ENCODE measurements at places on chromosomes 2 and 18. TPM values are rescaled to one million over a fixed set of nuclear protein-coding genes. Genes with fewer than 3 reads are reported as not detected.

- ATAC-seq: no peak
Observed at GRCh38 chr2:142834021-142834420, 43.4 kb upstream of the KYNU start.

DNA sequence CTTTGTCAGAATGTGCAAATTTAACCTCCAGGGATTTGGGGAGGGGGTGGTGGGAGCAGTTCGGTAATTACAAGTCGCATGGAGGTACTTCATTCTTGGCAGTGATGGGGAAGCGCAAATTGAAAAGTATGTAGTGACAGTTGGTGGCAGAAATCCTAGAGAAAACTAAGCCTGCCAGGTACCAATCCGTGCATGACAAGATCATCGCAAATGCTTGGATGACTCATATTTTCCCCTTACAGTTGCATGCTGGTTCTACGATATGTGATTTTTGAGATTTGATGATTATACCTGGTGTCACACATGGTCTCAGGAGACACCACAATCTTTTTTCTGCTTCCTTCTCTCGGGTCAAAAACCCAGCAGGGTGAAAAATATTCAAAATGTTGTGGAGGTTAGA, 479.7 kb upstream of the ID2 start:
- ATAC-seq: peak; percentile 77

DNA sequence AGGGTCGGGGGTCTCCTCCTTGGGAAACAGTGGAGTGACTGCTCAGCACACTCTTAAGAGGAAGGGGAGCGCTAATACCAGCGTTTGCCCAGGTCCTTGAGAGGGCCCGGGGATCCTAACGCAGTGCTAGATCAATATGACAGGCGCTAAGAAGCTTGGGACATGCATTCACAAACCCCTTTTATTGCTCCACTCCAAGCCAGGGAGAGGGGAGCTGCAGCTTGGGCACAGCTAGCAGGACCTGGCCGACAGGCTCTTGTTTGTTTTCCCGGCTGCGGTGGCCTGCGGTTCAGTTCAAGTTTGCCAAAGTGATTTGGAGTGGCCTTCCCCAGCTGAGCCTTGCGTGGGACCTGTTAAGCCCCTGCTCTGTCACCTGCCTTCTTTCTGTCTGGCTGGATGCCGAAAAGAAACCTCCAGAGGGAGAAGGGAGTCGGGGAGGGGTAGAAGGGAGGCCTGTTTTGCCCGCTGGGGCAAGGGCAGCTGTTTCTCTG, 152.1 kb downstream of the GLI2 start:
- ATAC-seq: no peak

- ATAC-seq: no peak
Observed at GRCh38 chr18:43931439-43931838, 654.1 kb upstream of the SYT4 start.

DNA sequence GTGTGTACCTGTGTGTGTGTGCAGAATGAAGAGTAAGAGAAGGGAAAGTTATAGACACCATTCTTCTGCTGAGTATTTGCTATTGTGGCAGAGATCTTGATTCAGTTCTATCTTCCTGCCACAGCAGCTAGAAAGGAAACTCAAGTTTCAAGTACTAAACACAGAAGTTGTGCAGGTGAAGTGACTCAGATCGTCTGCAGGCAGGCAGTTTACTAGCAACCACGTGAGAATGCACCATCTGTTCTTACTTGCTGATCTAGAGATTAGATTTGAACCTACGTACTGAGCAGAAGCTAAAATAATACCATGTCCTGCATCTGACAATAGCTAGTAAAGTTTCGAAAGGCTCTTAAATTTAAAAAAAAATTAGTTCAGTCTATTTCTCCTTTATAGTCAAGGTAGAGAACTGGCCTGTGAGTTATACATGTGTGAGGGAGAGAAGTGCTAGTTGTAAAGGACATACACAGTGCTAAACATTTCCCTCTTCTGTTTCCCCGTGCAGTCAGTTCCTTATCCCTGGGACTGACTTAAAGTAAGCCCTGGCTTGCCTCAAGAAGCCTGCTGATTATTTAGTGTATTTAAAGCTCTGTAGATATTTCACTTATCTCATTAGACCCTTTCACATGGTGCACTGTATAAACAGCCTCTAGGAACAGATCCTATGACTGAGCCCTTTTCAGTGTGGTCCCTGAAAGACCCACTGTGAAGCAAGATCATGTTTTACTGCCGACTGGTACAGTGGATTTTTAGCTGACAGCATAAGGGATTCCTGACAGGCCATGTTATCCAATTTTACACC, 45.0 kb downstream of the SLC38A11 start:
- ATAC-seq: peak; percentile 77

- no peak for ATAC-seq
Observed at GRCh38 chr2:208101716-208102631, 22.4 kb downstream of the CRYGD start.

DNA sequence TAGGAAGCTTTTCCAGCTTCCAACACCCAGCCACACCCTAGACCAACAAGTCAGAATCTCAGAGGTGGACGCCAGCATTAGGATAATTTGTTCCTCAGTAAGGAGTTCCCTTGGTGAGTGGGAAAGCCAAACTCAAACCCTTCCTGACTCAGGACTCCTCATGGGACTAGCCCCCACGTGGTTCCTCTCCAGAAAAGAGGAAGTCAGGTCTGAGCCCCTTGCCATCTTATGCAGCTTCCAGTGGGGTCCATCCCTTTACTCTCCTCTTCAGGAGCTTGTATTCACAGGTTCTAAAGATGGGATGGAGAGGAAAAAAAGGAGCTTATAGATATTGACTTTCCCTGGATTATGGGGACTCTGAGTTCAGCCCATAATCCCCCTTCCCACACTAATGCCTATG, 14.8 kb upstream of the NOTO start:
- ATAC-seq: no peak

DNA sequence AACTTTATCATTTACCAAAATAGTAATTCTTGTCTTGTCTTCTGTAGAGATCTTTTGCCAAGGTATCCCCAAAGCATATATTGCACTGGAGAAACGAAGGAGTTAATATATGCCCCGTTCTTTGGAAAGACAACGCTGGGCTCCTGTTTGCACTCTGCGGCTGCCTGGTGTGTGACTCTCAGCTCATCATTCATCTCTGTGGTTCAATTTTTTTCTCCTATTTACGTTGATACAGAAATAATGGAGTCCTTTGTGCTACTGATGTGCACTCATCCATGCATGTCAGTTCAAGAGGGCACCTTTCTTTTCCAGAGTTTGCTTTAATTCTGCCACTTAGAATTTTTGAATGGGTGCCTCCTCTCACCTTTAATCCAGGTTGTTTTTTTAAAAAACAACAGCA, 655.5 kb downstream of the DCDC2C start:
- ATAC-seq: no peak

DNA sequence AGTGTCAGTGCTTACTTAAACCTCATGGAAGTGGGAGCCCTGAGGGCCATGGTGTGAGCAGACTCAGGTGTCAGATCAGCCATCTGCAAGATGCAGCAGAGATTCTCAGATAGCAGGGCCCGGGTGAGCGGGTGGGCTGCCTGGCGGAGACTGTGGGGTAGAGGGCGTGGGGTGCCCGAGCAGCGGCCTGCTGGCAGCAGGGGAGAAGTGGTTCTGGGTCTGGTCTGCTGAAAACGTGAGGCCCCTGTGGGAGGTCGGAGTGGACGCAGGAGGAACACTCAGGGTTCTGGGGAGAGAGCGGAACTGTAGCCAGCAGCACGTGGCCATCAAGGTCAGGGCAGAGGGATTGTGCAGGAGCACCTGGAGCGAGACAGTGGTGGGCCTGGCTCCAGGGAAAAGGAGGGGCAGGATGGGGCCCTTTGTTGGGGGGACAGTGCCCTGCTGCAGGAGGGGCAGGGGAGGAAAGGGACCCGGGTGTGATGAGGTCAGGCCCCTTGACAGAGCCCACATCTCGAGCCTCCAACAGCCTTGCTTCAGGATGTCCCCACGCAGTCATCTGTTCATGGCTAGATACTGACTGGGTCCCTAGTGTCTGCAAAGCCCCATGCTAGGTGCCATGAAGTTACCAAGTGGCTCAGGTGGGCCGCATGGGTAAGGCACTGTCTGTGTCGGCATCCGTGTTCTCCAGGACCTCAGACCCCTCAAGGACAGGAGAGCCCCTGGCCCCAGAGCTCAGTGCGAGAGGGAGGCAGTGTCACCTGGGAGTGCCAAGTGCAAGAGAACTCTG, 2.7 kb upstream of the ESPNL start:
- ATAC-seq: peak; percentile 8

DNA sequence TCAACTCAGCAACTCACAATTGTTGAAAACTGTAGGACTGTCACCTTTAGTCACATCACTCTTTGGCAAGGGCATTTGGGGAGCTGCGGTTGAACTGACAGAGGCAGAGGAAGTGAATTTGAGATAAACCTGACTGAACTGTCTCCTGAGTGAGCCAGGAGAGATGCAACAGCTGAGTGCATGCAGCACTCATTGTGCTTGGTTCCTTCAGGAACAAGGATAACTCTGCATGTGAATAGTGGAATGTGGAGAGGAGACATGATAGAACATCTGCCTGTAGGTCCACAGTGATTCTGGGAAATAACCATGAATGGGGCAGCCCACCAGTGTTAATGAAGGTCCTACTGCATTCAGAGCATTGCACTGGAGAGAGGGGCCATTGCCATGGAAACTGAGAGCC, 494.7 kb downstream of the STK39 start:
- no peak for ATAC-seq

GRCh38 chr2:201827621-201828020, 21.3 kb downstream of the CDK15 start:
- ATAC-seq: no peak

DNA sequence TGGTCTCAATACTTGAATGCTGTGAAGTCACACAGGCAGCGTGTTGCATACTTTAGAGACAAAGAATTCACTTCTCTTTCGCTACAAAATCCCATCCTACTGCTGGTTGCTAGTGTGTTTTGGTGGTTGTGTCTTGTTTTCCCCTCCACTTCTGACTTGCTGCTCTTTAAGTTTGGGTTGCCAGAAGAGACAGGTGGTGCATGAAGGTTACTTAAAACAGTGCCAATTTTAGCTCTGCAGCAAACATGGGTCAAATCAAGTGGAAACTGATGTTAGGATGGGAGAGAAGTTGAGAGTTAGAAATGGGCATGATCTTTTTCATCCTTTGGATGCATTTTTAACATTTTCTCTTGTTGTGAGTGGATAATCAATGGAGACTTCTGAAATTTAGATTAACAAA, 136.2 kb upstream of the KCNH7 start:
- ATAC-seq: no peak

DNA sequence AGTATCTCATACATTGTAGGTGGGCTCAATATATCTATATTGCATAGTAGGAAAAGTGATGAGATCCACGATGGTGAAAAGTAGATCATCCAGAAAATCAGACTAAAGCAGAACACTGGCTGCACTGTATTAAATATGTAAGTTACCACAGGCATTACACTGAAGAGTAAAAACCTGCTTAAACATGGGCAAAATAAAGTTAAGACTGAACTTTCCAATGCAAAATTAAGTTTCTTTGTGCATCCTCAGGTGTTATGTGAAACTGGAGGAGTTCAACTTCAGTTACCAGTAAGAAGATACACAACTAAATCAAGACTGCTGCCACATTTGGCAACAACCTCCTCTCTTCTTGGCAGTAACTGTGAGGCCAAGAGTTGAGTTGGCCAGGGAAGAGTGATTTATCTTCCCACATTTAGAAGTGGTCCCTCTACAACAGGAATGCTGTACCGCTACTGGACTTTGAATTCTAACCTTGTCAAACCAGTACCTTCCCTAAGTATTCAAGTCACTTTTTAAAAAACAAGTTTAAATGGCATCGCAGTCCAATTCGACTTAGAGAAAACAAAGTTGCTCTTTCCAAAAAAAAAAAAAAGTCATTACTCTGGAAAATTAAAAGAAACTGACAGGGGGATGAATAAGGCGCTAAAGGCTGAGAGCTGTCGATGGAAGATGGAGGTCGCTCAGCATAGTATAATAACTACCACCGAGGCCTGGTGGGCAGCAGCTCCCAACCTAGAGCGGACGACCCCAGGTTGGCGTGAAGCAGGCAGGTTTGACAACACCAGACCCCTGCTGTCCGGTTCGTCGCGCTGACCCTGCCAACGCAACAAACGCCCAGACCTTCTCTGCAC, 1.1 kb downstream of the MAP4K3 start:
- no peak for ATAC-seq

DNA sequence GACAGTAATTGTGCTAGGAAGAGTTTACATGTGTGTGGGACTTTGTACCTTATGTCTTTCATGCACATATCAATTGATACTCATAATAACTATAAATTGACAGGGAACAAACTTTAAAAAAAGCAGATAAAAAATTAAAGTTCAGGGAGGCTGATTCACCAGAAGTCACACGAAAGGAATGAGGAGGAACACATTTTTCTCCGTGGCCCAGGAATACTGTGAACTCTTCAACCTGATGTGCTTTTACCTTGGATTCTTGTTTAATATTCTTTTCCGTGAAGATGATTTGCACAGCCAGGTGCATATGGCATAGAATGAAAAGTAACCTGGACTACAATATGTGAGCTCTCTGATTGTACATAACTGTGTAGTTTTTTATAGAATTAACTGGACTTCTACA, 326.3 kb downstream of the CDH7 start:
- ATAC-seq: no peak

DNA sequence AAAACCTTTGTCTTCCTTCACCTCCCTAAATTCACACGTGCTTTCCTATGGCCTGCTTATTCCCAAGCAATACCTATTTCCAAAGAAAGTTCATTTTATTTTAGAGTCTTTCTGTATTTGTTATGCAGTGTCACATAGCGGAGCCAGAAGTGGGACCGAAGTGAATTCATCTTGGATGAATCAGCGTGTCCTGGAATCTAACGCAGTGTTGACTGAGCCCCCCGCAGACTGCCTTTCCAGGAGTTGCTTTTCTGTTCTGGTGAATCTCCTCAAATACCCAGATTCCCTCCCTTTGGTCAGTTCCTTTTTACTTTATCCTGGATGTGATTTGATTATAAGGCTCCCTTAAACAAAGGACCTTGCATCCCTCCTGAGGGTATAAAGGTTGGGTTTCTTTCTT, 10.8 kb downstream of the ALPP start:
- no peak for ATAC-seq

- ATAC-seq: no peak
Observed at GRCh38 chr18:21632393-21632792, 20.3 kb downstream of the SNRPD1 start.

- ATAC-seq: no peak
Observed at GRCh38 chr2:8193686-8194615, 487.9 kb upstream of the ID2 start.

- ATAC-seq: no peak
Observed at GRCh38 chr2:181411105-181411849, 45.9 kb upstream of the ITGA4 start.

- ATAC-seq: no peak
Observed at GRCh38 chr18:78918707-78919106, 60.9 kb upstream of the SALL3 start.

DNA sequence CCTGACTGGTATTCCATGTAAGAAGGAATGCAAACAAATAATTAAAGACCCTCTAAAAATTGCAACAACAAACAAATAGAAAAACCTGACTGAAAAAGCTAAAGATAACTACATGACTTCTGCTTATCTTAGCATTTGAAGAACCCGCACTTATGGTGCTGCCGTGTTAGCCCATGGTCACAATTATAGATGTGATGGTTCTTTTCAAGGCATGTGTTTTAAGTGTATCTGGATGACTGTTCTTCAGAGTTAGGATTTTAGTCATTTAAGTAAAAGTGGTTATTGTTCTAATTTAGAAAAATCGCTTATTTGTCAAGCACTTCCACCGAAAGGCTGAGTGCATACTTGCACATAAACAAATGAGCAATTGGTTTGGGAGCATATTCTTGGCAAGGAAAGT, 77.3 kb downstream of the CPS1 start:
- no peak for ATAC-seq

Gene DPYSL5
- total RNA-seq: not detected

Gene LRRC30
- total RNA-seq: not detected

Gene NT5DC4
- not detected for total RNA-seq

Gene RPRM
- total RNA-seq: not detected

Gene KIF1A
- total RNA-seq: 0.37 TPM

Gene TMSB10
- total RNA-seq: 2,616 TPM

Gene PLCL1
- 0.87 TPM for total RNA-seq

Gene GKN1
- not detected for total RNA-seq

Data from activated T-helper 17 cell treated with anti-CD3 and anti-CD28 coated beads, Interleukin-2, amount 50 U/mL, for 72 hours (primary cell).